ENCODE measurements at places on chromosomes 1 and 21.

- no peak for DNase-seq
Observed at GRCh38 chr21:34618941-34619340, 4.0 kb upstream of the RCAN1 start.

- DNase-seq: no peak
Observed at GRCh38 chr1:1185101-1185765, 11.6 kb downstream of the TTLL10 start.

DNA sequence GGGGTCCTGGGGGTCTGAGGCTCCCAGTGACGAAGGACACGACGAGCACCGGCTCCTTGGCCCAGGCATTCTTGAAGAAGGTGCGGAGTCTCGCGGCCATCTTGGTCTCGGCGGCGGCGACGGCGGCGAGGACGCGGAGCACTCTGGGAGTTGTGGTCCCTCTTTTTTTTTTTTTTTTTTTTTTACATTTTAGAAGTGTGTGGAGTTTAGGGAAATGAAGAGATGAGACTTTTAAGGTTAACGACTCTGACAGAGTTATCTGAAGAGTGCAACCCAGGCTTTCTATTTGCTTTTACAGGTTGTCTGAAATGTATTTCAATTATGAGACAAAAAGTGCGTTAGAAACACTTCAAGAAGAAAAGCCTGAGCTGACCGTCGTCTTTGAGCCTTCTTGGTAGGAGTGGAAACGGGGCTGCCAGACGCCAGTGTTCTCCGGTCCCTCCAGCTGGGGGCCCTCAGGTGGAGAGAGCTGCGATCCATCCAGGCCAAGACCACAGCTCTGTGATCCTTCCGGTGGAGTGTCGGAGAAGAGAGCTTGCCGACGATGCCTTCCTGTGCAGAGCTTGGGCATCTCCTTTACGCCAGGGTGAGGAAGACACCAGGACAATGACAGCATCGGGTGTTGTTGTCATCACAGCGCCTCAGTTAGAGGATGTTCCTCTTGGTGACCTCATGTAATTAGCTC lies 9.7 kb downstream of the OR2B11 start:
- DNase-seq: no peak

DNA sequence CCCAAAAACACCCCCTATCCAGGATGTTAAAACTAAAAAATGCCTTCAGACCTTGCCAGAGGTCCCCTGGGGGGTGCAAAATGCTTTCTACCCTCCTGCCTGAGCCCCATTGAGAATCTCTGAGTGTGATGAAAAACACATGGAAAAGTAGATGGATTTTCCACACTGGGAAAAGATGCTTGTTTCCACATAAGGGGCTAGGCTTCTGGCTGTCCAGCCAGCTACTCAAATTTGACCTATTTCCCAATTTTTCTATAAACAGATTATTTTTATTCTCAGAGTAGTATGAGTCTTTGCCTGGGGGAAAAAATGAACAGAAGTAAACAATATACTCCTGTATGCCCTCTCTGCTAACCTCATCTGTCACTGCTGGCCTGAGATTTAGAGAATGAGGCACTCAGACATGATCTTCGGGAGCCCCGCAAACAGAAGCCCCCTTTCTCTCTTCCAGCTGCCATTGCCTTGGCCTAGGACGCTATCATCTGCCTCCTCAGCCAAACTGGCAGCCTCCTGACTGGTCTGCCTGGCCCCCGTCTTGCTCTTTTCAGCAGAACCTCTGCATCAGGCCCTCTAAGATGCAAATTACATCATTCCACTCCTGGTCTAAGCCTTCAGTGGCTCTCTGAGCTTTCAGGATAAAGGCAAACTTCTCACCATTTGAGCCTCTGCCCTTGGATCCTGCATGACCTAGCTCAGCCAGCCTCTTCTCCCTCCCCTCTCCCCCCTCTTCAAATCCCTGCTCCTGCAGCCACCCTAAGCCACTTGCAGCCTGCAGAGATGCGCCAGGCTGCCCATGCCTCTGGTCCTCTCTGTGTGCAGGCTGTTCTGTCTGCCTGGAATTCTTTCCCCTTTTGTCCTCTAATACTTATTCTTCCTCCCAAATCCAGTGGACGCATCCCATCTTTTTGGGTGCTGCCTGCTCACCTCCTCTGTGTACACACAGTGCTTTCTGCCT lies 39.7 kb upstream of the TMEM125 start:
- no peak for DNase-seq

GRCh38 chr1:112840631-112841624 lies 115.1 kb downstream of the SLC16A1 start:
- DNase-seq: no peak

DNA sequence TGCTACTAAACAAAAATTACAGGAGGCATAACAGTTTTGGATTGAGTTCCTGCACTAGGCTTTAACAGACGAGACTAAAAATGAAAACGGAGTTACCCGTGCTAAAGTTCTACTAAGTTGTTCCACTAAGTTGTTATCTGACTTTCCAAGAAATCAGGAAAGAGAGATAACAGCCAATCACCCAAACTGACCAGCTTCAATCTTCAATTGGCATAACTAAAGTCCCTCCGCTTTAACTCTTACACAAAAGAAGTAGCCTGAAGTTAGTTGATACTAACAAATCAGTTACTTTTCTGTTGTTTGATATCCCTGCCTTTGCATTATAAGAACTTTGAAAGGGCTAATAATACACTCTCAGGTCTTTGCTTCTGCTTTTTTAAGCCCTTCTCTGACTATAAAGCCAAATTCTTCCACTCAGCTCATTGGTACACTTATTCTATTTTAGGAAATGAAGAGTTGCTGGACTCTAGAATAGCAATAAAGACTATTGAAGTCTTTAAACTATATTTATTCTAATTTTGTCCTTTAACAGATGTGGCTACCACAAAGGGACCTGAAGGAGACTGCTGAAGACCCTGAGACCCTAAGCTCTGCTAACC lies 61.3 kb downstream of the TESK2 start:
- no peak for DNase-seq

GRCh38 chr1:204080163-204080903 lies 7.4 kb downstream of the SOX13 start:
- DNase-seq: no peak

GRCh38 chr1:109878531-109879104 lies 32.0 kb upstream of the CSF1 start:
- no peak for DNase-seq

Measured in activated CD8-positive, alpha-beta memory T cell treated with anti-CD3 and anti-CD28 coated beads for 4 hours (primary cell).